ENCODE measurements at places on chromosomes 7 and 10.

GRCh38 chr10:6148908-6149307, 53.8 kb upstream of the PFKFB3 start:
- DNase-seq: no peak

DNA sequence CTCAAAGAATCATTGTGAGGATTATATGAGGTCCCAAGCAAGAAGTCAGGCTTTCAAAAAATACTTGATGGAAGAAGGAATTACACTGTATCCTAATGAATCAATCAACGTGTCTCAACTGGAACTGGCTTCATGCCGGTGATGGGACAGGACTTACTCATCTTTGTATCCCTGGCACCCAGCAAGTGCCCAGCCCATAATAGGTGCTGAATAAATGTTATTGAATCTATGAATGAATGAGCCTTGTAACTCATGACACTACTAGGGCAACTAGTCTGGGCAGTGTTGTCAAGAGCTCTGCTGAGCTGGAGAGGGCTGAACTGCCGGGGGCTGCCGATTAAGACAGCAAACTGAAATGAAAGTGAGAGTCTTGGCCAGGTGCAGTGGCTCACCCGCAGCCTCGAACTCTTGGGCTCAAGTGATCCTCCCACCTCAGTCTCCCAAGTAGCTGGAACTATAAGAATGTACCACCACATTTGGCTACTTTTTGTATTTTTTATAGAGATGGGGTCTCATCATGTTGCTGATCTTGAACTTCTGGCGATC, 87.2 kb upstream of the KIF5B start:
- DNase-seq: no peak

GRCh38 chr7:44617225-44617890, 10.9 kb downstream of the OGDH start:
- DNase-seq: no peak

DNA sequence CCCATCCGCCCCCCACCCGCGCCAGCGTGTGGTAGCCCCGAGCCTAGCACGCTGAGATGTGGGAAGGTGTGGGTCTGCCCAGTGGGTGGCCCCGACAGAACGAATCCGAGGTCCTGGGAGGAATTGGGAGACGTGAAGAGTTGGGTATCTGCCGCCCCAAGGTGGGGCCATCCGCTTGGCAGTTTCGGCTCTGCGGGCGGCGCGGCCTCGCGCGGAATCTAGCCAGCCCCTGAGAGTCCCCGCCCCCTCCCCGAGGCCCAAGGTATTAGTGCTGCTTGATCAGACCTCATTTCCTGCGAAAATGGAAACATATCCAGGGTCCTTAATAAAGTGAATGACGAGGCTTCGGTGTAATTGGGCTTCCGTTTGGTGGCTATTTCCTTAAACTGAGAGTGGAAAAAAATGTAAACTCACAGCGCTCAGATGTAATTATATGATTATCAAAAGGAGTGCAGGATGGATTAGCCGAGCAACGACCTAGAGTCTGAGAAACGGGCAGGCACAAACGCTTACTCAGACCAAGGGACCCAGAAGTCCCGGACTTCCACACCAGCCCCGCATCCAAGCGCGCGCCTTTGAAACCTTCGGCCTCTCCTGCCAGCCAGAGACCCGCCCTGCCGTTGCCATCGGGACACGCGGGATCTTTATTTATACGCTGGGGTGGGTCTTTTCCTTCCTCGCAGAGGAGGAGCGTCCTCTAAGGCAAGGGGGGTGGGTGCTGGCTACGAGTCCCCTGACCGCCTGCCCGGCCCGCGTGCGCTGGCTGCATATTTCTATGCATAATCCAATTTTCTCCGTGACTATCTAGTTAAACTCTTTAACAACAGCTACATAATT, 12.8 kb downstream of the LBX1 start:
- DNase-seq: no peak

GRCh38 chr7:80641548-80641947, 3.1 kb downstream of the CD36 start:
- DNase-seq: no peak

GRCh38 chr7:42175834-42176723, 60.9 kb downstream of the GLI3 start:
- DNase-seq: no peak

- DNase-seq: no peak
These were observed 846 bp downstream of the ANKRD26 start for GRCh38 chr10:27099448-27099847.

GRCh38 chr7:133863362-133864061, 263.6 kb upstream of the LRGUK start:
- DNase-seq: no peak

- DNase-seq: no peak
These were observed 362.5 kb upstream of the PCDH15 start for GRCh38 chr10:55163388-55163979.

DNA sequence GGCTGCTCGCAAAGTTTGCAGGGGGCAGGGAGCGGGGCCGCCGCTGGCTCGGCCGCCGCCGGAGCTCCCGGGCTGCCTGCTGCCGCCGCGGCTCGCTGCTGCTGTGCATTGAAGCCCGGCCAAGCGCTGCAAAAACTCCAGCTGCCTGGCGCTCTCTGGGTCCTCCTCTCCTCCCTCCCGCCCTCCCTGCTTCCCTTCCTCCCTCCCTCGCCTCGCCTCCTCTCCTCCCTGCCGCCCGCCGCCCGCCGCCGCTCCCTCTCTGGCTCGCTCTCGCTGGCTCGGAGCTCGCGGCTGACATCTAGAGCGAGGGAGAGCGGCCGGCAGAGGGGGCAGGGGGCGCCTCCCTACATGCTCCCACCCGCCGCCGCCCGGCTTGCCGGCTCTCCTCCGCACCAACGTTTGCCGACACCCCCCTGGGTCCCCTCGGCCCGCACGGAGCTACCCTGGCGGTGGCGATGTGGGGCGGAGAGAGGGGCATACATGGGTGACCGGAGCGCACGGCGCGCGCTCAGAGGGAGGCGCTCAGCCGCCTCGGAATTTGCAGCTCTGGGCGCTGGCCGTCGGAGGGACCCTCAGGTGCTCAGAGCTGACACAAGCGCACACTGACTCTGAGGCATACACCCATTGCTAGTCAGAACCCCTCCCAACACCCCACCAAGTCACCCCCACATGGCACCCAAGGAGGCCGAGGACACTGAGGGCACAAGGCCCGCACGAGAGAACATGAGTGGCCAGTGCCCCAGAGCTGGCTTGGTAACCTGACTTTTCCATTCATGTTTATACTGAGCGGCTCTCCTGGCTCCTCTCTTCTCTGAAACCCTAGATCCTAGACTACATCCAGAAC, 1.2 kb upstream of the PLXNA4 start:
- DNase-seq: no peak

DNA sequence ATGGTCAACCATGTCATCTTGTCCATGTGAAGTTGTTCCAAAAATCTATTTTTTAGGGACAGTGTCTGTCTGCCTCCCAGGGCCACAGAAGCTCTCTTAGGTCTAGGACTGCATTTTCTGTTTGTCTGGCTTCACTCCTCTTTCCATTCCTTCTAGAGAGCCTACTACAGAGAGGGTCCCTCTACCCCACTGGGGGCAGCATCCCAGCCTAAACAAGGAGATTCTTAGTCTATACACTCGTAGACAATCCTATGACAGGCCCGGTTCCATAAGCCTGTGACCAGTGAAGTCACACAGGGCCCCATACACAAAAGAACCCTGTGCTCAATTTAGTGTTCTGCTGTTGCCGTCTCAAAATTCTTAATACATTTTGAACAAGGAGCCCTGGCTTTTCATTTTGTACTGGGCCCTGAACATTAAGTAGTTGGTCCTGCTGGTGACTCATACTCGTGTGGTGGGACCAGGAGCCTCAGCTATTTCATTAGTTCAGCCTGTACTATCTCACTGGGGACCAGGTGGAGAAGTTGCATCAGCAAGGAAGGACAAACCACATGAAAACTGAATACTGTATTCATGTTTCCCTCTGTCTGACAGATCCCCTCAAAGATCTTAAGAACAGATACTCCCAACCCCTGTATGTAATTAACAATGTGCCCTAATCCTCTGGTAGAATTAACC, 23.5 kb upstream of the FAM180A start:
- DNase-seq: no peak

GRCh38 chr10:117221156-117221711, 19.7 kb upstream of the SLC18A2 start:
- no peak for DNase-seq

DNA sequence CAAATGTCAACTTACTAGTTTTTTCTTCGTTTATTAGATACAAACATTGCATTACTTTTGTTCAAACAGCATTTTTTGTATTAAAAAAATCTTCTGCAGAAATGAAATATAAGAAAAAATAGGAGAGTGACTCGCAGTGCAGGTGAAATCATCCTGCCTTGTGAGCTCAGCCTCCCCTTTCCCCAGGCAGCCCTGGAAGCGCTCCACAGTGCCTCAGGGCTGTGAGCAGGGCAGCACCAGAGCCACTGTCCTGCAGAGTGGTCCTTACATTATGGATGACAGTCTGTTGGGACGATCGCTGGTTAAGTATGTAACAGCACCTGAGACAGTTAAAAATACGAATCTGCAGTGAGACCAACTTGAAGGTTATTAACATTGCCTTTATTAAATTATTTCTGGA, 695.4 kb upstream of the POM121L12 start:
- DNase-seq: no peak

DNA sequence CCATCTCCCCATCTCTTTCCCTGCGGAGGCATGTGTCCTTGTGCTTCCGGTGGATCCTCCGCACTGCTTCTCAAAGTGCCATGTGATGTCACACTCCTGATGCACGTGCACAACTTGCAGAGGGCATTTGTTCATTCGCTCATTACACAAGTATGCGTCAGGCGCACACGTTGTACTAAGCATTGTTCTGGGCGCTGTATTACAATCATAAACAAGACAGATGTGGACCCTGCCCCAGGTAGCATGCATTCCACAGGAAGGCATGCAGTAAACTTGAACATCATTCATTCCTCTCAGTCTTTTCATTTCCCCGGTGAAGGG, 9.0 kb upstream of the RAMP3 start:
- DNase-seq: no peak

GRCh38 chr10:11697718-11698527, 44.3 kb upstream of the ECHDC3 start:
- no peak for DNase-seq

DNA sequence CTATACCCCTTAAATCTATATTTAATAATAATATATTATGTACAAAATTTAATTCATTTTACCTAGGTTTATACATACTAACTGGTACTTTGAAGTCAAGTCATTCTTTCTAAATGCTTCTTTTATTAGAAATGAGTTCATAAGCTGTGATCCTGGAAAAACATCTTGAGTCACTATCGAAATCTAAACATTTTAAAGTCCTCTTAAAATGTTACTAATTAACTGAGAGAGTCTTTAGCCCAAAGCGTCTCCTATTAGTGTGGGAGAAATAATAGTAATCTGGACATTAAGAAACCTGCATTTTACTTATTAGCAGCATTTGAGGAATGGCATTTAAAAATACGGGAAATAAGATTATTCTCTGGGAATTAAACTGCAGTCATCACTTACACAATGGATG, 142.7 kb downstream of the CTNNA3 start:
- DNase-seq: no peak

- no peak for DNase-seq
These were observed 14.1 kb upstream of the MYPN start for GRCh38 chr10:68095153-68095552.

GRCh38 chr10:50541317-50541716, 82.4 kb downstream of the SGMS1 start:
- no peak for DNase-seq

GRCh38 chr7:113800826-113801225, 118.0 kb downstream of the PPP1R3A start:
- DNase-seq: no peak

- DNase-seq: no peak
These were observed 130.2 kb upstream of the CTTNBP2 start for GRCh38 chr7:118003476-118003875.

GRCh38 chr7:134155206-134155605, 28.1 kb downstream of the LRGUK start:
- DNase-seq: no peak

DNA sequence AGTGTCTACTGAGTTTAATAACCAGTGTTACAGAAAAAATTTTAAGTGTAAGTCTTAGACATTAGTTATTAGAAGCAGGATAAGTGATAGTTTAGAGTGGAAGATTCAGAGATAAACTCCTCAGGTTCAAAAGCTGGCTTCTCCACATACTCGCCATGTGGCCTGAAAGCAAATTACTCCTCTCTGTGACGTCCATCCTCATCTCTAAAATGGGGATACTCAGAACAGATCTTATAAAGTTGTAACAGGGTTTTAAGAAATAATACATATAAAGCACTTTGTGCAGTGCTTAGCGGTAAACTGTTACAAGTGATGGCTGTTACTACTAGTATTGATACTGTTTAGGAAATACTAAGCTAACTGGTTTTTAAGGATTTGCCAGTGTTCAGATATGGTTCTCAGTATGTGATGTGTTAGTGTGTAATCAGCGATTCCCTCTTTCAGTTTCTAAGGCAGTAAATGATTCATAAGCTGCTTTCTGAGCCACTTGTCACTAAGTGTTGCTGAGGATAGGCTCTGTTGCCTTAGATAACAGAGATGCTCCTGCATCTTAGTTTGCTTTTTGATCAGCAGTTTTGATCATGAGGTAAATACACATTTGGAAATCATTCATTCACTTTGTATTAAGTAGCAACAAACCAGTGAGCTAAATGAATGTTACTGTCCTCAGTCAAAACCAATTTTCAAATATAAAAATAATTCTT, 58.7 kb downstream of the CYP51A1 start:
- DNase-seq: no peak

GRCh38 chr7:18405726-18406125, 89.8 kb upstream of the HDAC9 start:
- no peak for DNase-seq

DNA sequence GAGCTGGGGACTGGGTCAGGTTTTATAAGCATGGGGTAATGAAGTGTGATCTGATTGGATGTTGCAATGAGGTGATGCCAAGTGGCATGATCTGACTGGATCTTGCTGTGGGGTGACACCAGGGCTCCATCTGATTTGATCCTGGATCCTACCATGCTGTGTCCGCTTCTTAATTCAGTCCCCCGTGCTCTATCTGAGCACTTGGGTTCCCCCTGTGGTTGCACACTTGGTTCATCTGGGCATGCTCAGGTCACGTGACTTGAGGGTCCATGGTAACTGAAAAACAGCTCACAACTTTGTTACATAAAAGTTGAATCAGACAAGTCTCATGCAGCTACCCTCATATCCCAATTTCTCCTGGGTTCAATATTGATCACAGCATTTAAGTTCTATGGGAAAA, 448.6 kb upstream of the NRP1 start:
- no peak for DNase-seq

DNA sequence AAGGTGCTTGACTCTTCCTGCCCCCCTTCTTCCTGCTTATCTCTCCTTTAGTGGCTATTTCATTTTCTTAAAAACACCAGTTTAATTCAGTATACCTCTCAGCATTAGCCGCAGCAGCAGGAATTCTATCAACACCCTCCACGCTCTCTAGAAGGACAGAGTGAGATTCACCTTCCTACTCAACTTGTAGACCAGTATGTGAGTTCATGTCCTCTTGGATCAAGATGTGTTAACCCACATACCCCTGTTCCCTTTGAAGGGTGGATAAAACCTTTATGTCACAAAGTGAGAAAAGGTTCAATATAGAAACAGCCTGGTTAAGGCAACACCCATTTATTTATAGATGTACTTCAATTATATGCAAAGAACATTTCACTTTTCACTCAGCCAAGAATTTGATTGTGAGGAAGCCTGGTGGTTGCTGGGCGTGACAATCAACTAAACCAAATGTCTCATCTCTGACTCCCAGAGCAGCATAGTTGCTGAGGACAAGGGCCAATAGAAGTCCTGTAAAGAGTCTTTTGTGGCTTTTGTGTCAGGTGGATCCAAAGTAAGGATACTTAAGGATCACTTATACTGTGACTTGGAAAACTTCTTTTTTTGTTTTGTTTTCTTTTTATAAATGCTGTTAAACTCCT, 617.1 kb downstream of the SORCS3 start:
- no peak for DNase-seq

- DNase-seq: no peak
These were observed 8.4 kb upstream of the PDCD4 start for GRCh38 chr10:110863361-110863760.
